Hindlimb muscle (tissue), 1 donor: ENCODE measurements at places on chromosomes 2 and 18.

GRCh38 chr2:119257198-119257597 lies 33.6 kb downstream of the STEAP3 start:
- DNase-seq = no peak

- DNase-seq = peak; percentile 60
Observed at GRCh38 chr2:67840460-67841068, 222.2 kb downstream of the C1D start.

- DNase-seq = no peak
Observed at GRCh38 chr2:24543252-24543651, 52.2 kb downstream of the NCOA1 start.

- DNase-seq = no peak
Observed at GRCh38 chr2:88613921-88614320, 13.3 kb downstream of the EIF2AK3 start.
